Activated T-cell treated with anti-CD3 and anti-CD28 coated beads, Interleukin-2, amount 50 U/mL, for 24 hours (primary cell): ENCODE measurements at places on chromosomes 16 and 17.

- no peak for DNase-seq
Measured at GRCh38 chr17:43577664-43578403, 31.7 kb upstream of the ETV4 start.

GRCh38 chr17:78993241-78993956 lies 13.7 kb upstream of the LGALS3BP start:
- peak; percentile 67 for DNase-seq

- DNase-seq, result no peak
Measured at GRCh38 chr16:6527646-6528045, 805.0 kb upstream of the RBFOX1 start.

DNA sequence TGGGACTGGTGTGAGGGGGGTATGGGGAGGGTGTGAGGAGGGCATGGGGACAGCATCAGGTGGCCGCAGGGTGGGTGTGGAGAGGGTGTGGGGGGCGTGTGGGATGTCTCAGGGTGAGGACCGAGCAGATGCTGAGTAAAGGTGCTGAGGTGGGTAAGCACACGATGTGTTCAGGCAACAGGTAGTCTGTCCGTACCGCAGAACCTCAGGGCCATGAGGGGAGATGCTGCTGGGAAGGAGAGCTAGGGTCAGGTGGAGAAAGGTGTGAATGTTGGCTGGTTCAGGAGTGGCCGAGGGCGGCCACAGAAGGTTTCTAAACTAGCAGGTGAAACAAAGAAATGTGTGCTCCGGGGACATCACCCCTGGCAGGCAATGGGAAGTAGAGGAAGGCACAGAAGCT lies 80.0 kb upstream of the CDH5 start:
- DNase-seq, result no peak

DNA sequence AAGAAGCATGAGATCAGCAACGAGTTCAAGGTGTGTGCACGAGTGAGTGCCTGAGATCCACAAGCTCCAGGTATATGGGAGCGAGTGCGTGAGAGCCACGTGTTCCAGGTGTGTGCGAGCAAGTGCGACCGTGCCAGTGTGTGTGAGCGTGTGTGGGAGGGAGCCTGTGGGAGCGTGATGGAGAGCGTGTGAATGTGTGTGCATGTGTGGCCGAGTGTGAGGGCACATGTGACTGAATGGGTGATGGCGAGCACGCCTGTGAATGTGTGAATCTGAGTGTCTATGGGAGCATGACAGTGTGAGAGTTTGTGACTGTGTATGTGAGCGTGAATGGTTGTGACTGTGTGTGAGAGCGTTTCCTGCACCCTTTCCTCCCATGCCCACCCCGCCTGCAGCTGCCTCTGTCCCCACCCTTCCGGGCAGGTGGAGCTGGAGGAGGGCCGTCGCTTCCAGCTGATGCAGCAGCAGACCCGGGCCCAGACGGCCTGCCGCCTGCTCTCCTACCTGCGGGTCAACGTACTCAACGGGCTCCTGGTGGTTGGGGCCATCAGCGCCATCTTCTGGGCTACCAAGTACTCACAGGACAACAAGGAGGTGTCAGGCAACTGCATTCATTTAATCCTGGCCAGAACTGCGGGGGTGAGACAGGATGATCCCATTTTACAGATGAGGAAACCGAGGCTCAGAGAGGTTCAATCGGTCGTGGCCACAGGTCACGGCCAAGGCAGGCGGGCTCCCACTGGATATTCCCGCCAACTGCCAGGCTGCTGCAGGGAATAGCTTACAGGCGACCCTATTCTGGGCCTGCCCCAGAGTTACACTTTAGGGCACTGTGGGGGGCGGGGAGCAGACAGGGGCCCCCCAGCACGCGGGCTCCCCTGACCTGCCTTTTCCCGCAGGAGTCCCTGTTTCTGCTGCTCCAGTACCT lies 3.7 kb downstream of the TMC8 start:
- peak; percentile 81 for DNase-seq

- no peak for DNase-seq
Measured at GRCh38 chr17:14575471-14575953, 274.6 kb downstream of the HS3ST3B1 start.

GRCh38 chr16:13421726-13422125 lies 498.2 kb upstream of the ERCC4 start:
- no peak for DNase-seq

DNA sequence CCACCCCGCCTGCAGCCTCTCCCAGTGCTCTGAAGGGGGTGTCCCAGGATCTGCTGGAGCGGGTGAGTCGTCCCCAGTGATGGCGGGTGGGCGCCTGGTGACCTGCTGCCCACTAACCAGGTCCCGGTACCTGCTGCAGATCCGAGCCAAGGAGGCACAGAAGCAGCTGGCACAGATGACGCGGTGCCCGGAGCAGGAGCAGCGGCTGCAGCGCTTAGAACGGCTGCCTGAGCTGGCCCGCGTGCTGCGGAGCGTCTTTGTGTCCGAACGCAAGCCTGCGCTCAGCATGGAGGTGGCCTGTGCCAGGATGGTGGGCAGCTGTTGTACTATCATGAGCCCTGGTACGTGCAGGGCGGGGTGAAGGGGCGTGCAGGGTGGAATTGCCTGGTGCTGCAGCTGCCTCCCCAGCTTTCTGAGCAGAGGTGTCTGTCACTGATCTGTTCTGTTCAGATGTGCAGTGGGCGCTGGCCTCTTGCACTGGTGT lies 3.6 kb downstream of the CDT1 start:
- DNase-seq, result peak; percentile 52

- no peak for DNase-seq
Measured at GRCh38 chr17:55120651-55121050, 144.1 kb upstream of the HLF start.

- no peak for DNase-seq
Measured at GRCh38 chr16:7339700-7340099, 7.1 kb downstream of the RBFOX1 start.

DNA sequence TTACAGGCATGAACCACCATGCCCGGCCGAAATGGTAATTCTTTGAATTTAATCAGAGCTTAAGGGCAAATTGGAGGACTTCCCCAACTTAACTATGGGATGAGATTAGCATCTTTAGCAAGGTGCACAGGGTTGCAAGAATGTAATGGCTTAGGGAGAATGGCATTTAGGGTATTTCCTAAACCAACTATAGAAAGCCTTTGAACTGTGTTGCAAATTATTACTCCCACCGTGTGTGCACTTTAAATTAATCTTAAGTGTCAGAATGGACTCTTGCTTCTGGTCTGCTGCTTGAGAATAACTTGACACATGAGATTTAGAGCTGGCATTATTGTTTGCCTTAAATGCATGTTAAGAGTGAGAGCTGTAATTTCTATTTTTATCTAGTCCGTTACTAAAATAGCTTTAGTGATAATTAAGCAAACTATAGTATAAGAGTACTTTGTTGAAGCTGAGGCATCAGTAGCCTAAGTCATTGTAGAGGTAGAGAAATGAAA lies 59.8 kb downstream of the TUBD1 start:
- DNase-seq, result no peak

- DNase-seq, result no peak
Measured at GRCh38 chr17:72760368-72760767, 332.1 kb downstream of the SLC39A11 start.

GRCh38 chr17:6755731-6756184 lies at the start of gene XAF1:
Gene XAF1 (plus strand): TSS chr17:6756046. CDS start chr17:6756079, 33 bp downstream.
- peak; percentile 65 for DNase-seq

DNA sequence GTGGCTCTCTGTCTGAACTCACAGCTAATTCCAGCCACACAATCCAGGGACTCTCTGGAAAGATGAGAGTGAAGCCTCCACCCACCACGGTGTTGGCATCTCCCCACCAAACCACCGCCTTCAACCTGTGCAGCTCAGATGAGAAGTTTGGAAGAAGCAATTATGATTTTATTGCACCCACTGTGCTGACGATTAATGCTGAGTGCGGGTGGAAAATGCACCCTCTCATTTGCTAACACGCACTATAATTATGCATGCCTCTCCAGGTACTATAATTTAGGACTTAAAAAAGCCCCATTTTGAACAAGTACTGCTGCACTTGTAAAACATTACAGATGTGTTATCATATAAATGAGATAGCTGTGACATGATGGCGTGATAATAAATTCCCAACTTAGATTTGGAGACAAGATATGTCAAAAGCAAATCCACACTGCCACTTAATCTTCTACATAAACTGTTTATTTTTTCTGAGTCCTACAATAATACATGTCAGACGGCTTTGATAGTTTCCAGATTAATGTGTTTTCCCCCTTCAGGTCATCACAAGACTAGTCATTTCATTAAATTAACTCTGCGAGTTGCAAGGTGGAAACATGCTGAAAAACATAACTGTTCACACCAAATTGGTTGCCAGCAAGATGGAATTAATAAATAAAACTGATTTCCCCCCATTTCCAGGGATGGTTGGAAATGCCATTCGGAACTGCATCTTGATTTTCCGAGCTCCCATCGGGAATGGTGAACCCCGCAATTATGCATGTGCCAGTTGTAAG lies 466.5 kb upstream of the MAF start:
- DNase-seq, result no peak

DNA sequence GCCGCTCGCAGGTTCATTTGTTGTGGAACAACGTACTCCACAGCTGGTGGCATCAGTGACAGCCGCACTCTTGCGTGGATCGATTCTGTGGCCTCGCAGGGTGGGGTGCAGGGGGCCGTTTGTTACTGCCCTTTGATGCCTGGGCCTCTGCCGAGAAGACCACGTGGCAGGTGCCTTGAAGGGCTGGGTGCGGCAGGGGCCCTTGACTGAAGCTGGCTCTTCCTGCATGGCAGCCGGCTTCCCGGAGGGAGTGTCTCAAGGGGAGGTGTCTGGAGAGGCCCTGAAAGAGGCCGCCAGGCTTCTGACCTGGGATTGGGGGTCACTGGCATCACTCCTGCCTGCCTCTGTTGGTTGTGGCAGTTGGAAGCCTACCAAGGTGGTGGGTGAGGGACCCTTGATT lies 43.8 kb downstream of the TBCD start:
- no peak for DNase-seq

- DNase-seq, result peak; percentile 31
Measured at GRCh38 chr17:77516902-77517301, 376.1 kb downstream of the SEC14L1 start.

GRCh38 chr16:68470461-68471150 lies 22.3 kb upstream of the SMPD3 start:
- DNase-seq, result peak; percentile 51

DNA sequence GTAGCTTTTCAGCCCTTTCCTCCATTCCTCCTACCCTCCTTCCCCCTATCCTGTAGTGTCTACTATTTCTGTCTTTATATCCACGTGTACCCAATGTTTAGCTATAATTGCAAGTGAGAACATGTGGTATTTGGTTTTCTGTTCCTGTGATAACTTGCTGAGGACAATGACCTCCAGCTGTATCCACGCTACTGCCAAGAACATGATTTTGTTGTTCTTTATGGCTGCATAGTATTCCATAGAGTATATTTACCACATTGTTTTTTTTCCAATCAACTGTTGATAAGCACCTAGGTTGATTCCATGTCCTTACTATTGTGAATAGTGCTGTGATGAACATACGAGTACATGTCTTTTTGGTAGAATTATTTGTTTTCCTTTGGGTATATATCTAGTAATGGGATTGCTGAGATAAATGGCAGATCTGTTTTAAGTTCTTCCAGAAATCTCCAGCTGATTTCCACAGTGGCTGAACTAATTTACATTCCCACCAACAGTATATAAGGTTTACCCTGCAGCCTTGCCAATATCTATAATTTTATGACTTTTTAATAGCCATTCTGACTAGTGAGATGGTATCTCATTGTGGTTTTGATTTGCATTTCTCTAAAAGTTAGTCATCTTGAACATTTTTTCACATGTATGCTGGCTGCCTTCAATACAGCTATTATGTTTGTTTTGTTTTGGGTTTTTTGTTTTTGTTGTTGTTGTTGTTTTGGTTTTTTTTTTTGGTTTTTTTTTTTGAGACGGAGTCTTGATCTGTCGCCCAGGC lies 10.9 kb upstream of the COPRS start:
- no peak for DNase-seq

- DNase-seq, result no peak
Measured at GRCh38 chr16:85390511-85391174, 222.5 kb upstream of the GSE1 start.

GRCh38 chr16:1073566-1074378 lies 1.2 kb downstream of the SSTR5 start:
- DNase-seq, result no peak

DNA sequence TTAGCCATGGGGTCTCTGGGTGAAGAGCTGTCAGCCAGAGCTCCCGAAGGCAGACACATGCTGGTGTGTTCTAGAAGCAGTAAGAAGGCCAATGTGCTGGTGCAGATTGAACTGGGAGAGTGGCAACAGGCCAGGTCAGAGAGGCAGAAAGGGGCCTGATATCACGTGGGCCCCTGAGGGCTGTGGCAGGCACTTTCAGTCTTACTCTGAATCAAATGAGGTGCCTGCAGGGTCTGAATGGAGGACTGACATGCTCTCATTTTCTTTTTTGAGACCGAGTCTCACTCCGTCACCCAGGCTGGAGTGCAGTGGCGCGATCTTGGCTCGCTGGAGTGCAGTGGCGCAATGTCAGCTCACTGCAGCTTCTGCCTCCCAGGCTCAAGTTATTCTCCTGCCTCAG lies 293.8 kb downstream of the ABCC12 start:
- no peak for DNase-seq

GRCh38 chr17:37039269-37039668 lies 90.5 kb downstream of the AATF start:
- no peak for DNase-seq

DNA sequence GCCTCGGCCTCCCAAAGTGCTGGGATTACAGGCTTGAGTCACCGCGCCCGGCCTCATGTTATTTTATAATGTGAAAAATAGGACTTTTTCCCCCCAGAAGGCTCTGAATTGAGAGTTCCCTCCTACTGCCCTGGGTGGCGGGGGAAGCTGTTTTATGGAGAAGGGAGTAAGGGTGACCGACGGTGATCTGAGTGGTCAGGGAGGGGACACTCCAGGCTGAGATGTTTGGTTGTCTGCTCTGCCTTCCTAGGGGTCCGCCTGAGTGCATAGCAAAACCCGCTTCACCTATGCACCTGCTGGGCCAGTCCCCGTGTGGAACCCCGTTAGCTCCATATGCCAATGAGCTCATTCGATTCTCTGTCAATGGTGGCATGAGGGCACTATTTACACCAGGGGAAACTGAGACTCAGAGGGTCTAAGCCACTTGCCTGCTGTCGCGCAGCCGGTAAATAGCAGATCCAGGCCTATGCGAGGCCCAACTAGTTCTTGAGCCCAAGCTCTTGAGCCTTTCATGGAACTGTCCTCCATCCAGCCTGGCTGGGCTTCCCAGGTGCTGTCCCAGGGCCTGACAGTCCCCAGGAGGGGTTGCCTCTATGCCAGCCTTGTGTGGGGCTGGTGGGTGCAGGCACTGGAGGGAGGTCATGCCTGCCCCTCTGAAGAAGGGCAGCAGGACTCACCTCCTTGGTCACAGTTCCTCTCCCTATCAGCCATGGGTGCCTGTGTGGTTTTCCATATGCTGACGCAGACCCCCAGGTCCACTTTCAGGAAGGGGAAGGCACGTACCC lies 1.7 kb upstream of the GJD3 start:
- DNase-seq, result no peak
